ENCODE measurements at places on chromosomes 7 and 10. TPM values are rescaled to one million over a fixed set of nuclear protein-coding genes. Genes with fewer than 3 reads are reported as not detected.
A peak's percentile ranks its signal among the peaks of the same experiment; 100 is the strongest.

OR6B1 gene
- not detected for polyA plus RNA-seq

- DNase-seq = no peak
These were observed 76.0 kb downstream of the TYW1B start for GRCh38 chr7:72751978-72752377.

DNA sequence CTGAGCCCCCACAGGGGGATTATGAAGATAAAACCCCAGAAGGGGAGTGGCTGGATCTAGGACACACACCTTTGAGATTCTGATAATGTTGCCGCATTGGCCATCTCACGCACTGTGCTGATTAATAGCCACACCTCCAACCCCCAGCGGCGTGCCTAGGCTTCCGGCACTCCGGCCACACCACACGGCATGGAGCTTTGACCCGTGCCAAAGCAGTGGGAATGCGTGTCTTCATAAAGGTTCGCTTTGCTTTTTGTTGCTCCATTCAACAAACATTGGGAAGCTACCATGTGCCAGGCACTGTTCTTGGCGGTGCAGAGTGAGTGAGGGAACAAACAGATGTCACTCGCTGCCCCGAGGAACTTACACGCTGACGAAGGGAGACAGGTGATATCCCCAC is 117.6 kb downstream of the TCERG1L start:
- no peak for DNase-seq

SAMD9 gene
- 10.0 TPM for polyA plus RNA-seq

OPN4 gene
- polyA plus RNA-seq = not detected

GRCh38 chr10:26481914-26482550 is 43.9 kb downstream of the APBB1IP start:
- no peak for DNase-seq

GRCh38 chr7:131583430-131583829 is 27.0 kb upstream of the PODXL start:
- no peak for DNase-seq

- no peak for DNase-seq
These were observed 388.7 kb upstream of the MGMT start for GRCh38 chr10:129078346-129078745.

AKR1E2 gene
- polyA plus RNA-seq = 12.7 TPM

TMEM213 gene
- polyA plus RNA-seq = 0.40 TPM

LIPF gene
- polyA plus RNA-seq = not detected

GRCh38 chr7:144513334-144513733 is 109.8 kb upstream of the NOBOX start:
- peak; percentile 30 for DNase-seq

- DNase-seq = no peak
These were observed 148.5 kb upstream of the PITRM1 start for GRCh38 chr10:3321123-3321522.

DDC gene
- 17.0 TPM for polyA plus RNA-seq

DNA sequence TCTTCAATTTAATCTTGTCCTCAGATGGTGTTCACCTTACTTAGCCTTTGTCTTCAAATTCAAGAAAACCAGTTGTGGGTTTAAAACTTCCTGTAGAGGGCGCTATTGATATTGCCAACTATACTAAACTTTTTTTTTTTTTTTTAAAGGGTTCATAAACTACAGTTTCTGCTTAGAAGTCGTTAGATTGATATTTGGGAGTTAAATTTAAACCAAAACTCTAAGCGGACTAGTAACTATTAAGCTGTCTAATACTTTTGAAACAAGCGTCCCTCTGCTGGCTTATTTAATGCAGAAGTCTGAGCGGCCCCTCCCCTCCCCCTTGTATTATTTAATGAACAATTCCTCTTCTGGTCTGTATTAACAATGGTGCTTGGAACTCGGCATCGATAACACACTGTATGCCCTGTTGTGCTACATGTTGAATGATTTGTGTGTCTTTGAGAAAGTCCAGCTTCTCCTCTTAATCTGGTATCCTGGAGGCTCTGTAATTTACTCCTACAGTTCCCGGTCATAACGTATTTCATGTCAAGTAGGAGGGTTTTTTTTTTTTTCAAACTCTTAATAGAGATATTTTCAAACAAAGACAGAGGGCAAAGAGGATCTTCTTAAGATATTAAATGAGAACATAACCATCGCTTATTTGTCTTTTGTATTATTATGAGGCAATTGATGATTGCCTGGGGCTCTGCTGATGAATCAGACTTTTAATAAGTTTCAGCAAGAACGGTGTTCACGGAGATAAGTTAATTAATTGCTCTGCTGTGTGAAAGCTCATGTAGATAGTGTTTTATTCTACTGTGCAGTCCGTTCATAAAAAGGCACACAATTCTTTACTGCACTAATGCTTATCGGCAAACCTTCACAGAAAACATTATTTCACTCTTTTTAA is 22.6 kb upstream of the CREB5 start:
- DNase-seq = no peak

TAS2R3 gene
- polyA plus RNA-seq = 2.5 TPM

DNA sequence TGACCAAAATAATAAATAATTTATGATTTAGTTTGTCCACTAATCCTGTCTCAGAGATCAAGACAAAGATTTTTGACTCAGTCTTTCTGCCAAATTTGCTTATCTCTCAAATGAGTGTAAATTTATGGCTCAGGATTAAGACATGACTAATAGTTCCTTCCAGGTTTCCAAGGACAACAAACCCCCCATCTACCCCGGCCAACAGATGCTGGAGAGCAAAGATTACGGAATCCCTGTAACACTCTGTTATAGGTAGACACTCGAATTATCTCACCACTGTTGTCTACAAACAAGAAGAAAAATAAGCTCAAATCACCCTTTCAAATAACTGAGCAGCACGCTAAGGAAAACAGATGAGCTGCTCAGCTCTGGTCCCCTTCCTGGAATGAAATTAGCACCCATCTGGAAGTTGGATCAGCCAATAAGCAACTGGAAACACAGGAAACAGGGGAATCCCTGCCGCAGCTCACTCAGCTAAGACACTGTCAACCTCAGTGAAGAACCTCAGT is 56.8 kb upstream of the SVIL start:
- DNase-seq = no peak

- no peak for DNase-seq
These were observed 155.3 kb upstream of the AKR1E2 start for GRCh38 chr10:4670737-4671136.

GIMAP1 gene
- 6.7 TPM for polyA plus RNA-seq

GRCh38 chr10:18230794-18231193 is 90.6 kb downstream of the CACNB2 start:
- DNase-seq = no peak

GRCh38 chr10:35570397-35570796 is 34.7 kb upstream of the GJD4 start:
- no peak for DNase-seq

DNA sequence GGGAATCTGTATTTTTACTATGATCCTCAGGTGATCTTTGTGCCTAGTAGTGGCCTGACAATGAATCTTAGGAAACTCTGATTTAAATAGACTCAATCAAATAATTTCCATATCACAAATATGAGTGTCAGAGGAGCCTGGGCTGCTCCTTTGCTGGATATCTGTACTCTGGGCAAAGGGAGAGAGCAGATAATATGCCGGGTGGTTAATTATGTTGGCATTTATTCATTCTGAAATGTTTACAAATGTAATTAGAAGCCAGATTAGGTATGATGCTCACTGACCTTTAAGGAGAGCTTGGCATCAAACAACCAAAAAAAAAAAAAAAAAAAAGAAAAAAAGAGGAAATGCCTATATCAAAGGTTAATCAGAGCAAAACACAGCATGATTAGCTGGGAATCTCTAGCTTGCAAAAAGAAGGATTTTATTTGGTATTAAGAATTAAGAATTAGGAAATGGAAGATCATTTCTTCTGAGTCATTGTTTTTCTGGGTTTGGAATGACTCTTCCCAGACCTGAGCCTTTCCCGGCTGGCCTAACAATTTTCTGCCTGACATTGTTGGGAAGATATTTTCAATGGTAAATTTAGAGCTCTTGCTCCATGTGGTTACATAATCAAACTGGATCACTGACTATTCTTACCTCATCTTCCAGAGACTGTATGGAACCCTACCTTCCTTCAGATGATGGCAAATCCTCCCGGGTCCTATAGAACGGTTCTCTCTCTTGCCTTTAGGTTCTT is 365.3 kb downstream of the REEP3 start:
- DNase-seq = no peak

DNA sequence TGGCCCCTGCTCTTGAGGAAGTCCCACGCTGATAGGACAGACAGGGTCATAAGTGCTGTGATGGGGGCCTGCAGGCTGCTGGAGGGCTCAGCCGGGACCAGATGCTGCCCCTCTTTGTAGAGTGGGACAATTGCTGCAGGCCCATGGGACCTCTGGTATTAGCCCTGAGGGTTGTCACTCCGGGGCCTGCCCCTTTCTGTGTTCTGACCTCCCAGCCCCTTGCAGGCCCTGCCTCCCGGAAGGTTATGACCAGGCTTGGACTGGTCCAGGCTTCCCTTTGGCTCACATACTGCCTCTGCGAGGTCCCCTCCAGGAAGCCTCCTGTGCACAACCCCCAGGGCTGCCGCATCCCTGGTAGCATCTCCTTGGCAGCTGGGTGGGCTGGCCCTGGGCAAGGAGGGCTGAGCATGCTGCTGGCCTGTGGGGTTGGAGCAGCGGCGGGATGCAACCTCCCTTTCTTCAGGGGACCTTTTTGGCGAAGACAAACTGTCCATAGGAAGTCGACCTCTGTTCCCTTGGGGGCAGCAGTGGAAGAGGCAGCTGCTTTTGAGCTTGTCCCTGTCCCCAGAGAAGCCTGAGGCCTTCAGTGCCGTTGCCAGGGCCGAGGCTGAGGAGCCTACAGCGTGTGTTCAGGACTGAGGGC is 8.8 kb downstream of the LIMK1 start:
- DNase-seq = no peak

- no peak for DNase-seq
These were observed 86.8 kb downstream of the GPR158 start for GRCh38 chr10:25261558-25261957.

KIFBP gene
- 28.5 TPM for polyA plus RNA-seq

GRCh38 chr7:66304536-66304935 is 99.4 kb downstream of the TPST1 start:
- no peak for DNase-seq

DNA sequence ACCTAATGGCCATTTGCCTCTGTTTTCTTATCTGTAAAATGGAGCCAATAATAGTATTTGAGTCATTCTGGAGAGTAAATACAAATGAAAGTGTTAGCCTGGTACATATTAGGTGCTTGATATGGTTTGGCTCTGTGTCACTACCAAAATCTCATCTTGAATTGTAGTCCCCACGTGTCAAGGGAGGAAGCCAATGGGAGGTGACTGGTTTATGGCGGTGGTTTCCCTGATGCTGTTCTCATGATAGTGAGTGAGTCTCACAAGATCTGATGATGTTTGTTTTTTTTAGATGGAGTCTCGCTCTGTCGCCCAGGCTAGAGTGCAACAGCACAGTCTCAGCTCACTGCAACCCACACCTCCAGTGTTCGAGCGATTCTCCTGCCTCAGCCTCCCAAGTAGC is 194.0 kb upstream of the SEMA3E start:
- no peak for DNase-seq

DNA sequence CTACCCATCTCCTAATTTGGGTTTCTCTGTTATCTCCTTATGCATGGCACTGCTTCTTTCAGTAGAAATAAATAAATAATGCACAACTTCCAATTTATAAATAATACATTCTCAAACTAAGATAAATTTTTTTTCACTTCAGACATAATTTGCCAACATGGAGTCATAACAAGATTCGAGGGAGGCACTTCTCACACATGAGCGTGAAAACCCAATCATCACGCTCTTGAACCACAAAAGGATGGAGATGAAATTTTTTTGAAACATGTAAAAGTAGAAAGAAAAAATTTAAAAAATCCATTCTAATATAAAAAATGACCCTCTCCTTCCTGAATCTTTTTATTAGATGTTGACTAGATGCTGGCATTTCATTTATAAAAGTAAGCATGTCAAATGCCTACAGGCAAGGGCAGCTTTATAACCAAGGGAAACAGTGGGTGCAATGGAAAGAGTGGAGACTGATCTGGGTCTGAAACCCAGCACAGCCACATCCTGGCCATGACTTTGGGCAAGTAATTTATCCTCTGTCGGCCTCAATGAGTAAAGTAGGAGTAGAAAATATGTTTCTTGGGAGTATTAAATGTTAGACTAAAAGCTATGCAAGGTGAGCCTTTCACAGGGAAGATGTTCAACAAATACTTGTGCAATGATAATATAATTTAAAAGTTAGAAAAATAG is 185.0 kb downstream of the STK31 start:
- DNase-seq = no peak

DNA sequence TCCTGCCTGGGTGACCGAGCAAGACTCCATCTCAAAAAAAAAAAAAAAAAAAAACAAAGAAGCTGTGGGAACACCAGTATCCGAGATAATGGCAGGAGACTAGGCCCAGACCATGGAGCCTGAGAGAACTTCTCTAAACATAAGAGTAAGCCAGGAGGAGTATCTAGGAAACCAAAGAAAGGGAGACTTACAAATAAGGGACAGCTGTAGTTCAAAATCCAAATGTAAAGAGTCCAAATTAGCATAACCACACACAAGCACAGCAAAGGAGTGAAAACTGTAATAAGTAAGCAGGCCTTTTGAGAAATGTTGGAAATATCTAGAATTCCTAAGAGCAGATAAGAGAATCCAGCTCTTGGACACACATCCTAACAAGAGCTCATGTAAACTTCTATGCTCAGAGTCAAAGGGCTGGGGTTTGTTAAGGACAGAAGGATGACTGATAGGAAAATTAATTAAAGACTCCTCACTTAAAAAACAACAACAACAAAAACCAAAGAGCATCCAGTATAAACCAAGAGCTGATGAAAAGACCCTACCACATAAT is 15.8 kb downstream of the ZNF25 start:
- no peak for DNase-seq

DNA sequence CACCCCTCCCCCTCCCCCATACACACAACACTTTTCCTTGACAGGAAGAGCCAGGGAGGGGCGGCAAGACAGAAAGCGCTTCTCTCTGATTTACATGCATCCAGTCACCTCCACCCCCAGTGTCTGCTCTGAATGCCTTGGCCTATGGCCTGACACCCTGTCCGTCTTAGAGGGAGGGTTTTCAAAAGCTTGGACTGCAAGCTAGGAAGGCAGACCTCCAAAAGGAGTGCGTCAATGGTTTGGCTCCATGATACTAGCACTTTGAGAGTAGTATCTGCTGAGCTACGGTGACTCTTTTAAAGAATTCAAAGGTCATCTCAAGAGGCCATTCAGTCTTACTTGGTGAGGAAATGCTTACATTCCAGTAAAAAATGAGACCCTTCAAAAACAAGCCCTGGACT is 20.3 kb upstream of the PAX2 start:
- DNase-seq = no peak

DNA sequence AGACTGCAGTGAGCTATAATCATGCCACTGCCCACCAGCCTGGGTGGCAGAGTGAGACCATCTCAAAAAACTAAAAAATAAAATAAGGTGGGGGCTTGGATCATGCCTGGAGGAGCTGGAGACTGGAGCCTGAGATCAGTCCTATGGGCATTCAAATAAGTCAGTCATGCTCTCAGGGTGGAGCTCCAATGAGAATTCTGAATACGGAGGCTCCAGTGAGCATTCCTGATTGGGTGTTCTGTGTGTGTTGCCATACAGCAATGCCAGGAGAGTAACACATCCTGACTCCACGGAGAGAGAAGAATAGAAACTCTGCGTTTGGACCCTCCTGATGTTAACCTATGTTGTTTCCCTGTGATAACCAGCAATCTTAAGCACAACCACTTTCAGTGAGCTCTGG is 16.0 kb downstream of the UBE2D4 start:
- no peak for DNase-seq

Data from right lung (tissue), 10 donors.